Hematopoietic multipotent progenitor cell treated with erythropoietin and hydrocortisone succinate and interleukin-3 and kit ligand, for 6 days (in vitro differentiated cells): ENCODE measurements at places on chromosomes 5 and 9.
A peak's percentile ranks its signal among the peaks of the same experiment; 100 is the strongest.

DNA sequence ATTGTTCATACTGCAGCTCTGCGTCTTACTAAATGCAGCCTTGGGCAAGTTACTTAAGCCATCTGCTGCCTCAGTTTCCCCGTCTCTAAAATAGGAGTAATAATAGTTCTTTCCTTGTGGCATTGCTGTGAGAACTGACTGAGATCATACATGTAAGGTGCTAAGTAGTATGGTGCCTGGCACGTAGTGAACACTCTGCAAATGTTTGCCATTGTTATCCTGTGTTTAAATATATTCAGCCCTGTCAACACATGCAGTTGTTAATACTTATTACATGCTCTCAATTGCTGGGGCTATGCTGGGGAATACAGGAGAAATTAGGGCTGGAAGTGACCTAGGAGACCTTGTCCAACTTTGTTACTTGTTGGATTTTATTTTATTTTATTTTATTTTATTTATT, 105.2 kb upstream of the RAI14 start:
- no peak for DNase-seq

DNA sequence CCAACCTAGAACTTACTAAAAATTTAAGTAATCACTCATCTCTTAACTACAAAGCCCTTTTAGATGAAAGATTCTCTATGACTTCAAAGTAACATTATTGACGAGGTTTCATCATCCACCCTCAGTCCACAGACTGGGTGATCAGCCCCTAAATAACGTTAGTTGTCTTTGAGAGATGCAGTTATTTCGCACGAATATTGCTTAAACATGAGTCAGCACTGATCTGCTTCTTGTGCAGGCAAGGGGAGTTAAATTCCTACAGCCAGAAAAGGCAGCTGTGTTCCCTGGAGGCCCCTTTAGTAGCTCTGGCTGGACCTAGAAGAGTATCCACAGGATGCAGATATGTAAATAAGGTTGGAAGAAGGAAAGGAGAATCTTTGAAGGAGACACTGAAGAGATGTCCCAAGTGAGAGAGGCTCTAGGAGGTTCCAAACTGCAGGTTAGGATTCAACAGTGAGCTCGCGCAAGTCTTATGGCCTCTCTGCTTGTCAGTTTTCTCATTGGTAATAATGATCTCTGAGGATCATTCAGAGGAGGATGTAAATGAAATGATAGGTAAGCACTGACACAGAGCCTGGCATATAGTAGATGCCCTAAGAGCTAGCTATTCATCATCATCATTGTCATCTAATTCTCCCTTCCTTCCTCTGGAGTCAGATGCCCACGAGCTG, 122.2 kb upstream of the MAN2A1 start:
- no peak for DNase-seq

DNA sequence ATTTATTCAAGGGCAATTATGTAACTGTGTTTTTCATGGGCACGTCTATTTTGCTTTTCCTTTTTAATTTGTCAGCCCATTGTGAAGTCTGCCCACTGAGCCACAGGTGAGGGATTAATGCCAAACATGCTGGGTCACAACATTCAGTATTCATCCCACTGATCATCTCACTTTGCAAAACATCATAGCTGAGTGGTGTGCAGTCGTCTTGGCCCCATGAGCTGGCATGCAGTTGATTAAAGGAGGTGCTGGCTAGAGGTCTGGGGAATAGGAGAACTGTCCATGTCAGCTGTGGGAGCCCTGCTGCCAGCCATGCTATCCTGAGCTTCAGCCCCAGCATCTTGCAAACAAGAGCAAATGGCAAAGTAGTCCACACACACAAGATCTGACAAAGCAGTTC, 11.7 kb upstream of the ESM1 start:
- no peak for DNase-seq

GRCh38 chr5:40904205-40904993, 4.9 kb upstream of the C7 start:
- DNase-seq, result peak; percentile 86

GRCh38 chr5:81854485-81854884, 103.6 kb upstream of the SSBP2 start:
- peak; percentile 20 for DNase-seq

DNA sequence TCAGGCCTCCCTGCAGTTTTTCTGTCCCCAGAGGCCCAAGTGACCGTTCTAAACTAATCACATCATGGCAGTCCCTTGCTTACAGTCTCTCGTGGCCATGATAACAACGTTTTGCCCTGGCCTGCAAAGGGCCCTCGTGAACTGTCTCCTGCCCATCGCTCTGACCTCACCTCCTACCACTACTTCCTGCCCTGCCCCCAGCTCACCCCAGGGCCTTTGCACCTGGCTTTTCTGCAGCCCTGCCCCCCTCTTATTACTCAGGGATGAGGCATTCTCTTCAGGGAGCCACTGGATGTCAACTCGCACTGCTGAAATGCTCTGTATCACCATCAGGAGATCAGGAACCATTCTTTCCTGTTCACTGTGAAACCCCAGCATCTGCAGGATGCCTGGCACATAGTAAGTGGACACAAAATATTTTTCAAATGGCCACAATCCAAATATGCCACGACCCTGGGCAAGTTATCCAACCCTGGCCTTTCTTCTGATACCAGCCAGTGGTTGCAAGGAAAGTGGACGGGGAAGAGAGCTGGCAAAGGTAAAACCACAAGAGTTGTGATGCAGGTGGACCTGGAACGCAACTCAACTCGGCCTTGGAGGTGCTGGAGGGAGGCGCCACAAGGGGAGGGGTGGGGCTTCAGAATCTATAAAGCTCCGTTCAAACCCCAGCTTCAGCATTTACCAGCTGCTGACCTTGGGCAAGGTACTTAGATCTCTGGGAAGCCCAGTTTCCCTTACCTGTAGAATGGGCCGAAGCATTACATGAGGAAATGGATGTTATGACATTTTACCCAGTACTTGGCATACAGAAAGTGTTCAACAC, 1.7 kb downstream of the SNCB start:
- no peak for DNase-seq

DNA sequence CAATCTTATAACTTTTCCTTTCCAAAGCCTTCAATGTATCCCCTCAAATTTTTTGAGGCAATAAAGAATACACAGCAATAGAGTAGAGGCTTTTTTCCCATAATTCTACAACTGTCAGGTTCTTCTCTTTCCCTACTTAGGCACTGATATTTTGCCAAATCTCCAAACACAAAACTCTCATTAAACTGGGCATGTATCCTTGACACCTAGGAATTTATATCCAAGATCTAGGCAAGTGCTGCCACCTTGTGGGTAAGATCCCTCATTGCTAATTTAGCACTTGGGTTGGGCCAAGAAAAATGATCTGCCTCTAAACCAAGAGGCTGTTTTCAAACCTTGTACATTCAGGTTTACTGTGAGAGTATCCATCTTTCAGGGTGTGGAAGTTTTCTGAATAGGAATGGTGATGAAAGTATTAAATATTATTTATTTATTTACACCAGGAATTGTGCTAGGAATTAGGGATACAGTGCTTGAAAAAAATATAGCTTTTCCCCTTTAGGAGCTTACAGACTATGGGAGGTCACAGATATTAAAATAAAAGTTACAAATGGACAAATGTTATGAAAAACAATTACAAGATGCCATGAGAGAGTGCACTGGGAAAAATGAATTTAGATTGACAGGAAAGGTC, 17.6 kb downstream of the TSTD2 start:
- peak; percentile 84 for DNase-seq

DNA sequence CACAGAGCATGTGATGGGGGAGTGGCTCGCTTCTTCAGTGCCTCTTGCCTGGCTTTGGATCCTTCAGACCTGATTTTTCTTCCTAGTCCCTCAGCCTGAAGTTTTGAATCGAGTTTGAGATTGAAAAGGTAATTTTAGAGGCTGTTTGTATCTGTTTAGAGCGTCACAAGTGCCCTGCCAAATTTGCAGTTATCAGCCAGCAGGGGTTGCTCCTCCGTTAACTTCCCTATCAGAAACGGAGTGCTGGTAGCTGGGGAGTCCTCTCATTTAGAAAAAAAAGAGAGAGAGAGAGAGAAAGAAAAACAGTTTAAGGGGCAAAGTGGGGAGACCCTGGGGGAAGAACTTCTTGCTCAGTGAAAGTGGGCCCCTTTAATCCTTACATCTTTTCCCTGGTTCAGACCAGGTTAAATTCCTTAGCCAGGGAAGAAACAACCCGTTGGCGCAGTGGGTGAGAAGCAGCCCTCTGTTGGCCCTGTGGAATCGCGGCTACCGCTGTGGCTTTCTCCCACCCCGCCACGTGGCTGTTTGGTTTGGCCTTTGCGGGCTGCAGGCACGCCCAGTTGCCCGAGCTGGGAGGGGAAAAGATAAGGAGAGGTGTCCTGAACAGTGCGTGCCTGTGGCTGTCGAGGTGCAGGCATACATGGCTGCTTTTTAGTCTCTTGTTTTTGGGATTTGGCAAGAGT, 576.7 kb upstream of the ACO1 start:
- DNase-seq, result no peak

- no peak for DNase-seq
Measured at GRCh38 chr9:101495810-101496209, 37.8 kb upstream of the RNF20 start.

- no peak for DNase-seq
Measured at GRCh38 chr5:102959055-102959454, 160.9 kb downstream of the GIN1 start.
